ENCODE measurements at places on chromosomes 6 and 20.
A peak's percentile ranks its signal among the peaks of the same experiment; 100 is the strongest.

- DNase-seq, result peak; percentile 82
These were observed 156.9 kb downstream of the VEGFA start for GRCh38 chr6:43926634-43927531.

DNA sequence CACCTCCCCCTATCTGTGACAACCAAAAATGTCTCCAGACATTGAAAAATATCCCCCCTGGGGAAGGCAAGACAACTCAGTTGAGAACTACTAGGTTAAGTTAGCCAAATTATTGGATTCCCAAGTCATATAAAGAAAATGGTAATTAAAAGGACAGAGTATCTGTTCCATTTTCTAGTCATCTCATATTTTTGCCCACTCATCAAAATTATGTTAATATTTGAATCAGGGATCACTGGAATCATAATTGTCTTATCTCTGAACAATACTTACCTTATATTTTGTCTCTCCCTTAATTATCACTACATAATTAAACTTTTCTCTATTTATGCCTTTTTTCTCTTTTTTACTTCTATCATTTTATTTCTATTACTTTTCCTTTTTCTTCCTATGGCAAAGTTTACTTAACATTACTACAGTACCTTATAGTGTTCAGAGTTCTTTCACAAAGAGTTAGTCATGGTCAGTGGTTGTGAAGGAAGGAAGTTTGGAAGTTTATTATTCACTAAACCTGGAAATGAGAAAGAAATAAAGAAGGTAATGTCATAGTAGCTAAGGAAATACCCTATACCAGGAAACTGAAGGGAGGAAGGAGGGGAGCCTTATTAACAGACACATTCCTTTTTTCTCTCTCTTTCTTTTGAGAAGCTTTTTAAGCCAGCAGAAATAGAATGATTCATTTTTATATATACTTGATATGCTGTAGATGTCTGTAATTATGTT lies 332.9 kb downstream of the COL12A1 start:
- no peak for DNase-seq

DNA sequence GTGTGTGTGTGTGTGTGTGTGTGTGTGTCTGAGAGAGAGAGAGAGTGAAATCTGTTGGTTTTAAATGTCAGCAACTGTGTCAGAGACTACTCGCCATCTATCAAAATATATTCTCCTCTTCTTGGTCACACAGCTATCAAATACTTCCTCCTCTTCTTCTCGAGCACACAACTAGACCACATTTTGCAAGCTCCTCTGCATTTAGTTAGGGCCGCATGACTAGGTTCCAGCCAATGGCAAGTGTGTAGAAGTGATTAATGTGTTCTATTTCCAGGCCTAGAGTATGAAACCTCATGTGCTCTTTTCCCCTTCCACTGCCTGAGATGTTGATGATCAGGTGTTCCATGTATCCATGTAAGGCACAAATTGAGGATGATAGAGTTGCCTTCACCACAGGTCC lies 278.5 kb upstream of the MARCKS start:
- no peak for DNase-seq

DNA sequence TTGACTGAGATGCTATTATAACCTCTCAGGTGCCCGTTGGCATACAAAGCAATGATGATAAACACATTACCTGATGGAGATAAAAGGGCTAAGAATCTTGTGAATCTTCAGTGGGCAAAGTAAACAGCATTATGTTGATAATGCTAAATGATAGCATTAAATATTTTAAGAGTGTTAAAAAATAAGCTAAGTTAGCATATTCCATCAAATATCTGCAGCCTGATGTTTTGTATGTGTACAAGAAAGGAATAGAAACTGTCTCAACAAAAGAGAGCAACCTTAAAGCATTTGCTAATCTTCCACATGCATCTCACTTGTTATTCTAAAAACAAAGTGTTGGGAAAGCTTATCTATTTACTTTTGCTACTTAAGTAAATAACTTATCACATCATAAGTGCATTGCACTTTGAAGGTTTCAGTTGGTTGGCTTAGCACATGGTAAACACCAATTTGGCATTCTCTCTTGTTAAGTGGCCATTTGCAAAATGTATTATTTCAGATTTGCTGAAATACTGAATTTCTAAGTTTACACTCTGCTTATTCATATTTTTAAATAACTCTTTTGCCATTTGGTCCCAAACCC lies 151.6 kb downstream of the SYNDIG1 start:
- no peak for DNase-seq

- no peak for DNase-seq
These were observed 99.4 kb downstream of the EYA4 start for GRCh38 chr6:133340557-133340956.

DNA sequence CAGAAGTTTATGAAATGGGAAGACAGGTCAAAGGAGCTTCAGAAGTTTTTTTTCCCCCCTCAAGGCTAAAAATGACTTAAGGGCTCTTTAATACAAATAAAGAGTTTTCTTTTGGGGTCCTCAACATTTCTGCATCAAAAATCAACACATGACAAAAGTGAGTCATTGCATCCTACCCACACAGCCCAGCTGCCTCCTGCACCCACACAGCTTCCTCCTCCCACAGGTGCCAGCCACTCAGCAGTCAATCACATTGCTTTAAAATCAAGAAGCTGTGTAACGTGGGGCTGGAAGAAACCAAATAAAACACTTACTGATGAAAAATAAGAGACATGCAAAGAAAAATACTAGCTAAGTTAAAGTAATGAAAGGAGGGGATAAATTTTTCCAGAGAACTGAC lies 68.5 kb downstream of the MAP3K5 start:
- DNase-seq, result no peak

GRCh38 chr6:43773050-43773979 lies 3.3 kb downstream of the VEGFA start:
- no peak for DNase-seq

DNA sequence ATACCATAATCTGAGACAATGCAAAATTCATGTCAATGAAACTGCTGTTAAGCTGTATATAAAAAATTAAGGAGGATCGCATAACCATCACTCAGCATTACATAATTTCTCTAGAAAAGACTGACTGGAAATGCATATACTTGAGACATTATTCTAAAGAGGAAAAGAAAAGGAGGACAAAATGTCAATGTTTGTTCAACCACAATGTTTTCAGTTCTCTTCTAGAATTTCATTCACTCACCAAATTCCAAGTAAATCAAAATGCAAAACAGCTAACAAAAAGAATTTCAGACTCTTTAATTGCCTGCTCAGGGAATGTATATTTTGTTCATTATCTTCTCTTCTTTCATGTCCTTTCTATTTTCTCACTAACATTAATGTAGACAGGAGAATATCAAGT lies 106.2 kb upstream of the CCDC28A start:
- DNase-seq, result no peak

All from BJ (cell line).